ENCODE measurements at places on chromosomes 6 and 20.

DNA sequence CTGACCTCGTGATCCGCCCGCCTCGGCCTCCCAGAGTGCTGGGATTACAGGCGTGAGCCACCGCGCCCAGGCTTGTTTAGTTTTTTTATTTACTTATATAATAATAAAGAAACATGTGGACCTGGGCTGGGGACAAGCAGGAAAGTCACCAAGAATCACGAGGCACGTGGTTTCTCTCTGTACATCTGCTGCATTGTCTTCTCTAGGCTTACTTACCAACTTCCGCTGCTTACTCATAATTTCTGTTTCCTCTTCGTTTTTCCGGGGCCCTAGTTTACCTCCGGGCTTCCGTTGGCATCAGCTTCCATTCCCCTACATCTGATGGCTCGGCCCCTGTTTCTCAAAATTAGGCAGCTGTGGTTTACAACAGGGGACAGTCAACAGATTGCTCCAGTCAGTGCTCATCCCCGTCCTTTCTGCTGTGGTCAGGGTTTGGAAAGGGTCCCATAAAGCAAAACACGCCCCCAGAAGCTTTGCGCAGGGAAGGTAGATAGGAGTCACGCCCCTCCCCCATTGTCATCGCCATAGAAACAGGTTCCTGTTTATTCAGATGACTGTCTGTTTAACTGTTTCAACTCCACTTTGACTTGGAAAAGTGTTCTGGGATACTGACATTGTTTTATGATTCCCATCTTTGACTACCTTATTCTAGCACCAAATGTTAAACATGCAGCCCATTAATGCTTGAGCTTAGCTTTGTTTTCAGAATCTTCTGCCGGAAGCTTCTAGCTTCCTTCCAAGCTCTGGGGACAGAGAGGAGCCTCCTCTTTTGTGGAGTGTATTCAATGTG, 31.9 kb upstream of the TXLNB start:
- DNase-seq, result peak; percentile 90

DNA sequence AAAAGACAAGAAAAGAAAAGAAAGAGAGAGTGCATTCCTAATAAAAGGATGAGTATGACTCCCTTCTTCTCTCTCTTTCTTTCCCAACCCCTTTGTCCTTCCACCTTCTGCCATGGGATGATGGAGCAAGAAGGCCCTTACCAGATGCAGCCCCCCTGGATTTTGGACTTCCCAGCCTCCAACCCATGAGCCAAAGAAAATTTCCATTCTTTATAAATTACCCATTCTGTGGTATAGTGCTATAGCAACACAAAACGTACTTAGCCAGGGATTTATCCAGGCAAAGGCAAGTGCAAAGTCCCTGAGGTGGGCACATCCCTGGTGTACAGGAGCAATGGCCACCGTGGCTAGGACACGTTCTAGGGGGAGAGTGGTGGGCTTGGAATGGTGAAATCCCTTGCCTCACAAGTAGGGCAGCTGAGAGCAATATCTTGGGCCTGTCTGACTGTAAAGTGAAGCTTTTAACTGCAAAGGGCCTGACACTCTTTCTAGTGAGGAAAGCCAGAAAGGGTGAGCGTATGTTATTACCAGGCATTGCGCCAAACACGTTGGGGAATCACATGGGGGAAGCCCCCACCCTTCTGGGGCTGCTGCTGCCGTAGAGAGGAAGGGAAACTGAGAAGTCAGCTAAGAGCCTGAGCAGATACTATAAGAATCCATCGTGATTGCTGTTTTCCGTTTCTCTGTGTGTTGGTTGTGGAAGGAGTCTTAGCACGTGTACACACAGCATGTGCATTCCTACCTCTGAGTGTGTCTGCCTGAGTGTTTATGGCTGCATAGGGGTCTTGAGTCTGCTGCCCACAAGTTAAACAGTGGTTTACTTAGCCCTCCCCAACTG, 50.7 kb upstream of the SIRPA start:
- DNase-seq, result no peak

GRCh38 chr20:2476742-2477615, 6.4 kb upstream of the SNRPB start:
- no peak for DNase-seq

DNA sequence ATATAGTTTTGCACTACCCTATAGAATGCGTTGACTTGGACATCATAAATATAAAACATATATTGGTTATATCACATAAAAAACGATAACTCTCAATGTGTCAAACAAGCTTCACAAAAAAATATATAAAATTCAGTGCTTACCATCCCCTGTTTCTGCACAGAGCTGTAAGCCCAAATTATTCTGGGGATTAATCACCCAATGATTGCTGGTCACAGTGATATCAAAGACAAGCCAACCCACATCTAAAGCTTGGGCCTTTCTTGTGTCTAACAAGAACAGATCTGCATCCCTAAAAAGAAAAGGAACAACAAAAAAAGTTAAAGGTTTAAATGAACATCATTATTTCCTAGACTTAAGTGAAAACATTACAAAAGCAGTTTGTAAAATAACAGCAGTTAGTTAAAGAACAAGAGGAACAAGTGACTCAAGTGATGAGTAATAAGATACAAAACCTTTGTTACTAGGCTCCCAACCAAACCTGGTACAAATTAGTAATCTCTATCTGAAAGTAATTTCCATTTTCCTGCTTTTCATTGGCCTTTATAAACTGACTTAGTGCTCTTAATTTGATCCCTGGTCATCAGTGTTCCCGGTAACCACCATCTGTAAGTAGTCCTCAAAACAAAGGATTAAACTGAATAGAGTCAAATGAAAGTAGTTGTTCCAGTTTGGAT, 81.1 kb downstream of the BMP5 start:
- no peak for DNase-seq

DNA sequence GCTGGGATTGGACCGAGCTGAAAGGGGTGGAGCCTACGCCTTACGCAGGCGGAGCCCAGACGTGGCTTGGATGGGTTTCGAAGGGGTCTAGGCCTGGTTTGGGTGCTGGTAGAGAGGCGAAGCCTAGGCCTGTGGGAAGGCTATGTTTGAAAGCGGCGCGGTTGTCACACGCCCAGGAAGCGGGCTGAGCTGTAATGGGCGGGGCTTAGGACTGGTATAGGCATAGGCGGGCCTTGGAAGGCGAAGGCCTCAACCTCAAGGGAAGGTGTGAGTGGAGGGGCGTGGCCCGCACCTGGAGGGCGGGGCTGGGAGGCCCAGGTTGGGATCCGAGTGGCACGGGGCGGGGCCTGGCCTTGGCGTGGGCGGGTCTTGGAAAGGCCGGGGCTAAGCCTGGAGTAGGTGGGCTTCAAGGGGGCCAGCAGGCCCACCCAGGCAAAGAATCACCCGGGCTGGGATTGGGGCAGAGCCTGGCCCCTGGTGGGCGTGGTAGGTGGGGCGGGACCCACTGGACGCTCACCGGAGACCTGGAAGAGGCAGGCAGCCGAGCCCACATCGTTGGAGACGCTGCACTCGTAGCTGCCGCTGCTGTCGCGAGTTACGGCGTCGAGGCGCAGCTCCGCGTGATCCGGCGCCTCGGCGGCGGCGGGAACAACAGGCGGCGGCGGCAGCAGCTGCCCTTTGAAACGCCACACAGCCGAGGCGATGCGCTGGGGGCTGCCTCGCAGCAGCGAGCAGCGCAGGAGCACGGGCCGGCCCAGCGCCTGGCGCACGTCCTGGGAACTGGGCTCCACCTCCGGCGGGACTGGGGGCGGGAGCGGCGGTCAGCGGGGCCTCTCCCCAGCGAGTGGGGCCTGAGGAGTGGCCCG, 49.0 kb downstream of the MDGA1 start:
- no peak for DNase-seq

- no peak for DNase-seq
Measured at GRCh38 chr20:3741836-3742458, 9.5 kb downstream of the HSPA12B start.

DNA sequence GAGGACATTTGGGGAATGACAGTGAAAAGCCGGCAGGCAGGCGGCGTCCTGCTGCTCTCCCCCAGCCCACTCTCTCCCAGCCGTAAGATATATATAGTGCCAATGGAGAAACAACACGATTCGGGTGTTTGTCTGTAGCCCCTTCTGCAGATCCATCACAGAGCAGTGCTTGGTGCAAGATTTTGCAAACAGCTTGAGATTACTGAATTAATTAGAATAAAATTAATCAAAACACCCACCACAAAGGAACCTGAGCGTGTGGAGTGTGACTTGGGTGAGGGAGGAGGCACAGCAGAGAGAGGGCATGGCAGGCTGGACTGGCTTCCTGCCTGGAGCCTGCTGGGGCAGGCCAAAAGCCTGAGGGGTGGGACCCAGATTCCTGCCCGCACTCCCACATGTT, 28.8 kb upstream of the CCDC167 start:
- no peak for DNase-seq

- no peak for DNase-seq
Measured at GRCh38 chr6:140174524-140174923, 800.1 kb upstream of the CITED2 start.

DNA sequence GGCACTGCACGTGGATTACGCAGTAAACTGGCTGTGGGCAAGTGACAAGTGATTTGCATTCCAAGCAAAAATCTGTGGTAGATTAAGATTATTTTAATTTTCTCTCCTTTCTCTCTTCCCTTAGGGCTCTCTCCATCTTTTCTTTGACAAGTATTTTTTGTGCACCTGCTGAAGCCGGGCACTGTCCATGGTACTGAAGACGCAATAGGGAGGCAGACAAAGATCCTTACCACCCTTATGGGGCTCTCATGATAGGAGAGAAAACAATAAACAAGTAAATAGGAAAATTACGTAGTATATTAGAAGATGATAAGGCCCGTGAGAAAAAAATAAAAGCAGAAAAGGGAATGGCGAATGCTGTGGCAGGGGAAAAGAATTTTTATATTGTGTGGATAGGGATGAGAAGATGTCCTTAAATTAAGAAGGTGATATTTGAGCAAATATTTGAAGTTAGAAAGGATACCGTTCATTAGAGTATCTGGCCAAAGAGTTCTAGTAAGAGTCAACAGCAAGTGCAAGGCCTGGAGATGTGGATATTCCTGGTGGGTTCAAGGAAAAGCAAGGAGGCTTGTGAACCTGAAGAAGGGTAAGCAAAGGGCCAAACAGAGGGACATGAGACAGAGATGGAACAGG, 146.0 kb downstream of the LAMP5 start:
- no peak for DNase-seq

DNA sequence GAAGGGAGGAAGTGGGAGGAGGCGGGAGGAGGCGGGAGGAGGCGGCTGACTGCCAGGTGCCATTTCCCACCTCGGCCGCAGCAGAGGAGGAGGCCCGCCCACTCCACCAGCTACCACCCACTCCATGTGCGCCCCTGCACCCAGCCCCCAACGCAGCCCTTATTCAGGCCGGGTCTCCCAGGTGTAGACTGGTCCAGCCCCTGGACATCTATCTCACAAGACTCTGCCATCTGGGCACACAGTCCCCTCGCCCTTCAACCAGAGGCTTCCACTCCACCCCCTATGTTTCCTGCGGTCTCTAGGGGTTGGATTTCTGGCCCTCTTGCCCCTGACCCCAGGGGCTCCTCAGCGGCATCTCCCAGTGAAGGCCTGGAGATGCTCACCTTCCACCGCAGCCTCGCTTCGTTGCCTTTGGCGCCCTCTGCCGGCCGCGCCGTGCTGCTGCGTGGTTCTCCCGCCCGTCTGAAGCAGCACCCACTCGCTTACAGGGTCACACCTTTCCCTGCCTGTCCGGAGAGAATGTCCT, 32.6 kb upstream of the FAM83D start:
- DNase-seq, result peak; percentile 83

All from NCI-H146 (cell line).